ENCODE measurements at places on chromosomes 12 and 14.

DNA sequence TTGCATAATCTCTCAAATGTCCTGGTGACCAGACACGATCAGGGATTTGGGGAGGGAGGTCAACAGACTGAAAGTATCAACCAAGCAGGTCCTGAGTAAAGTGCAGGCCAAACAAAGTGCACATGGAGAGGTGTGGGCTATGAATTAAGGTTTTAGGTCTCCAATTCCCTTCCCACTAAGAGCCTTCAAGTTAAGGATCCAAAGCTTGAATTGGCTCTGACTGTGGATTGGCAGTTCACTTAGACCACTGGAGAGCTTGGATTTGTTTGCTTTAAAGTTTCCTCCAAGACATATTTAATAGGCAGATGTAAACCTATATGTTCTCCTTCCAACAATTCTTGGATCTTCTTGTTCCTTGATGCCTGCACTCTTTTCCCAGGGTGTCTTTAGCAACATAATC is 129.6 kb upstream of the IGF1 start:
- DNase-seq: no peak

GRCh38 chr12:91877456-91878235 is 268.0 kb downstream of the BTG1 start:
- no peak for DNase-seq

DNA sequence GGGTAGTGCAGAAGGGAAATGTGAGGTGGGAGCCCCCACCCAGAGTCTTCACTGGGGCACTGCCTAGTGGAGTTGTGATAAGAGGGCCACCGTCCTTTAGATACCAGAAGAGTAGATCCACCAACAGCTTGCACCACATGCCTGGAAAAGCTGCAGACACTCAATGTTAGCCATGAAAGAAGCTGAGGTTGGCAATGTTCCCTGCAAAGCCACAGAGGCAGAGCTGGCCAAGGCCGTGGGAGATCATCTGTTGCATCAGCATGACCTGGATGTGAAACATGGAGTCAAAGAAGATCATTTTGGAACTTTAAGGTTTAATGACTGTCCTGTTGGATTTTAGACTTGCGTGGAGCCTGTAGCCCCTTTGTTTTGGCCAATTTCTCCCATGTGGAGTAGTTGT is 468.4 kb upstream of the FOXG1 start:
- no peak for DNase-seq

GRCh38 chr14:33790996-33791395 is 159.9 kb downstream of the EGLN3 start:
- DNase-seq: no peak

DNA sequence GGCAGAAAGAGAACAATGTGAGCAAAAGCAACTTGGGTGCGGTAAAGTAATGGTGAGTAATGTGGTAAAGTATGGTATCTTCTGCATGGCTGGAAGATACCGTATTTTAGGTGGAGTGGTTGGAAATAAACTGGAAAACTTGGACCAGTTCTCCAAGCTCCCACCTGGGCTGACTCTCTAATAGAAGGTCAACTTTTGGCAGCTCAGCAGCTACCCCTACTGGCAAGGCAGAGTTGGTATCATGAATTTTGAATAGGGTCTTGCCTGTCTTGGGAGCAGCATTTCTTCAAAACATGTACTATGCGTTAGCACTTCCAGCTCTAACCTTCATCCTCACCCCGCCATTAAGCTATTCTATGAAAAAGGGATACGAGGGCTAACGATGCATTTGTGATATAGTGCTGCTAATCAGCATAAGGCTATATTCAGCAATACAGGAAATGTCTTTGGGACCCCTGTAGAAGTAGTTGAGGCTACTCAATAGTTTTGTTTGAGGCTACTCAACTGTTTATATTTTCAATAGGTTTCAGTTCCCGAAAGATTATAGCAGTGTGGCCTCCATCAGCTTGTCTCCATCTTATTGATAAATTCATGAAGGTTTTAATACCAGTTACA is 276.3 kb upstream of the FAR2 start:
- peak; percentile 76 for DNase-seq

DNA sequence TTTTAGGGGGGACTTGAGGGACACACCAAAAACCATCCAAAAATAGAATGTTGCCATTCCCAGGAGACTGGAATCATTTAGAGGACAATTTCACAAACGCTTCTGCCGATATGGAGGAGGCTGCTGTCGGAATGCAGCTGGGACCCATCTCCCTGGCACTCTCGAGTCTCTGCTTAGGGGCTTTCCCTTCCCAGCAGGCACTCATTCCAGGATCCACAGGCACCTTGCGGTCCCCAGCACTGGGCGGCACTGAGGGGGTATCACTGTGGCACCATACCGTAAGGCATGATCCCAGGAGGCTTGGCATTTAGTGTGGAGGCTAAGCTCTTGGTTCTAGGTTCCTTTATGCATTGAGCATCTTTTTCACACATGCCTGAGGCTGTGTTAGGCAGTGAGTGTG is 36.6 kb upstream of the LTBP2 start:
- DNase-seq: no peak

DNA sequence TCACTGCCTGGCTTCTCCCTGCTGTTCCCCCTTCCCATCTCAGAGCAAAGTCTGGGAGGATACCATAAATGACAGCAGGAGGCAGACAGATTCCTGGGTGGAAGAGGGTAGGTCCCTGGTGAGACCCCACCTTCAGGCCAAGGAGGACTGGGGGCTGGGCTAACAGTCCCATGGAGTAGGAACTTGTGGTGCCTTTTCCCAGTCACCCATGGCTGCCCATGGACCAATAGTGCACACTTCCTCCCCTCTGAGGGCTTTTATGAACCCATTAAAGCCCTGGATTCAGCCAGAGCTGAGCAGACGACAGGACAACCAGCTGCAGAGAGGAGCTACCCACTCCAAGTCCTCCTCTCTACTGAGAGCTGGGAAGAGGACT is 36.6 kb upstream of the OR5AU1 start:
- no peak for DNase-seq

- DNase-seq: no peak
These were observed 56.4 kb upstream of the GRIP1 start for GRCh38 chr12:66735275-66735674.

- no peak for DNase-seq
These were observed 11.6 kb upstream of the MGST1 start for GRCh38 chr12:16335838-16336237.

- peak; percentile 1 for DNase-seq
These were observed 63.1 kb upstream of the DACT1 start for GRCh38 chr14:58574623-58575022.

DNA sequence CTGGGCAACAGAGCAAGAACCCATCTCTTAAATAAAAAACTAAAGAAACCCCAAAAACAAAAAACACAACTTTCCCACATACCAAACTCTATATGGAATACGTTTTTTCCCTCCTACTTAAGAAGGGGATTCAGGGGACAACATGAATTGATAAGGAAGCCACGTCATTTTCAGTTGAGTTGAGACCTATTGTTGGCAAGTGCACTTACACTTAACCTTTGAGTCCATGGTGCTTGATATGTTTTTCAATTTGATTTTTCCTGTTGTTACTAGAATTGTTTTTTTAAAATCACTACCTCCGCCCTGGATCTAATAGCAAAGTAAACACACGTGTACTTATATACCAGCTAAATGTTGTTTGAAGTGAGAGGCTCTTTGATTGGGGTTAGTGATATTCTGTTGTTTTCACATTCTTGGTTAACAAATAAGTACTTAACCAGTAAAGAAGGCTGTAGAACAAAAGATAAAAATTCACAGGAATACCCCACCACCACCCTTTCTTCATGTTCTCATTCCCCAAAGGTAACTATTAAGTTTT is 2.0 kb downstream of the FAM177A1 start:
- no peak for DNase-seq

GRCh38 chr12:76927170-76927784 is 48.5 kb upstream of the CSRP2 start:
- DNase-seq: peak; percentile 72

DNA sequence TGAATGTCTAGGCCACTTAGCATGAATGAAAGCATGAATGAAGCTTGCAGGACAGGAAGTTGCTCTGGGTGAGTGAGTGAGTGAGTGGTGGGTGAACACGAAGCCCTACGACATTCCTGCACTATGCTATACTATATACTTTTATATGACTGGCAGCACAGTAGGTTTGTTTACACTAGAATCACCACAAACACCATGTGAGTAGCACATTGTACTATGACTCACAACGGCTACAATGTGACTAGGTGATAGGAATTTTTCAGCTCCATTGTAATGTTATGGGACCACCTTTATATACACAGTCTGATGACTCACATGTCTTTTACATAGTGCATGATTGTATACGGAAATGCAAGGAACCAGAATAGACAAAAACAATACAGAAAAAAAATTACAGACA is 1480.2 kb downstream of the AACS start:
- DNase-seq: no peak

GRCh38 chr12:55765736-55766290 is 22.9 kb downstream of the GDF11 start:
- no peak for DNase-seq

- no peak for DNase-seq
These were observed 39.6 kb downstream of the WIF1 start for GRCh38 chr12:65081496-65081895.

DNA sequence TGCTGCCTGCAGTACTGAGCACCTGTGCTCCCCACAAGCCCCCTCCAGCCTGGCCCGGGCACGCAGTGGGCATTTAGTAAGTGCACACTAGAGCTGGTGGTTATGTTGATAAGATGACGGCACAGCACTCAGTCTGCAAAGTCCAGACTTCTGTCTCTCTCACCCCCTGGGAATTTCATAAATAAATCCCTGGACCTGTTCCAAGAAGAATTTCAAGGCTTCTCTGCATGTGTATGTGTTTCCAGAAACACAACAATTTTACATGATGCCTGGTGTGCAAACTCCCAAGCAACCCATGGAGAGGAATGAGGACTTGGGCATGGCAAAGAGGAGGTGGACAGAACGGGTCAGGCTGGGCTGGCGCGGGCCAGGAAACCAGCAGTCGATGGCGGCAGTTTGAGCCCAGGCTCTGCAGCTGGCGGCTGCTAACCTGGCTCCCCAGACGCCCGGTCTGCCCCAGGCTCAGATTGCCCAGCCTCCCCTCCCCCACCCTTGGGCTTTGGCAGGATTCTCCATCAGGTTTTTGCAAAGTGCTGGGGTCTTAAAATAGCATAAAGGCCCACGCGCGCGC is 10.4 kb upstream of the ACVR1B start:
- DNase-seq: peak; percentile 35

- DNase-seq: no peak
These were observed 6.7 kb upstream of the SSPN start for GRCh38 chr12:26188641-26189040.

- DNase-seq: no peak
These were observed 16.3 kb downstream of the CREBL2 start for GRCh38 chr12:12628013-12628412.

GRCh38 chr12:14408208-14408607 is 42.7 kb downstream of the ATF7IP start:
- no peak for DNase-seq

GRCh38 chr12:26319511-26319910 is 124.1 kb downstream of the SSPN start:
- no peak for DNase-seq

DNA sequence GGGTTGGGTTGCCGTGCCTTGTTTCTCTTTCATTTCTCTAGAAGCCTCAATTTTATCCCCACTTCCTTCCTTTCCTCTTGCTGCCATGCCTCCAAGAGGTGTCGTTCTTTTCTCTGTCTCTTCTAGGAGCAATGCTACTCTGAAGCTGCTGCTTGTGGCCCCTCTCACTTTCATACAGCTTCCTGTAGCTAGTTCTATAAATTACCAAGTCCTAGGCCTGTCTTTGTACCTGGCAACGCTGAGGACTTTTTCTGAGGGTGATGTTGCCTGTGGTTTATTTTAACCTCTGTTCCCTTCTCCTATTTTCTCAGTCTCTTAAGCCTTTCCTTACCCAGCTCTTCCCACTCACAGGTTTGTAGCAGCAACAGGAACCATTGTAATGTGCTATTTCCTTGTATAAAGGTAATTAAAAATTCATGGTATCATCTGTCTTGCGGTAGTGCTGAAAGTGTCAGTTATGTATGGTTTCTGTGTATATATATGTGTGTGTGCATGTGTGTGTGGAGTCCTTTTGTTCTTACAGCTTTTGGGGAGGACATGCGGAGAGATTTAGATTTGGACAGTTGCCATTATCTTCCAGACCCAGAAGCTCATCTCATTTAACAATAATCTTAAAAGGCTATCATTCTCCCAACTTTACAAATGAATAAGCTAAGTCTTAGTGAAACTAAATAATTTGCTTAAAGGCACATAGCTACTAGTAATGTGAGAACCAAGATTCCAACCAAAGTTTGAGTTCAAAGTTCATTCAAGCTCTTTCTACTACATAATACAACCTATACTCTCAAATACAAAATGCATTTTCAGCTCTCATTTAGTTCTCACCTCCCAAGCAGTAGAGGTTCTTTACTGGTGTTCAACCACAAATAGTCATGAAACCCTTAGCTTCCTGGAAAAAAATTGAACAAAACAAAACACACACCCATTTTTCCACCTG is 43.8 kb downstream of the DDHD1 start:
- DNase-seq: no peak

GRCh38 chr12:84455598-84455997 is 457.0 kb downstream of the SLC6A15 start:
- DNase-seq: no peak

GRCh38 chr12:91561301-91561957 is 378.8 kb upstream of the DCN start:
- no peak for DNase-seq

DNA sequence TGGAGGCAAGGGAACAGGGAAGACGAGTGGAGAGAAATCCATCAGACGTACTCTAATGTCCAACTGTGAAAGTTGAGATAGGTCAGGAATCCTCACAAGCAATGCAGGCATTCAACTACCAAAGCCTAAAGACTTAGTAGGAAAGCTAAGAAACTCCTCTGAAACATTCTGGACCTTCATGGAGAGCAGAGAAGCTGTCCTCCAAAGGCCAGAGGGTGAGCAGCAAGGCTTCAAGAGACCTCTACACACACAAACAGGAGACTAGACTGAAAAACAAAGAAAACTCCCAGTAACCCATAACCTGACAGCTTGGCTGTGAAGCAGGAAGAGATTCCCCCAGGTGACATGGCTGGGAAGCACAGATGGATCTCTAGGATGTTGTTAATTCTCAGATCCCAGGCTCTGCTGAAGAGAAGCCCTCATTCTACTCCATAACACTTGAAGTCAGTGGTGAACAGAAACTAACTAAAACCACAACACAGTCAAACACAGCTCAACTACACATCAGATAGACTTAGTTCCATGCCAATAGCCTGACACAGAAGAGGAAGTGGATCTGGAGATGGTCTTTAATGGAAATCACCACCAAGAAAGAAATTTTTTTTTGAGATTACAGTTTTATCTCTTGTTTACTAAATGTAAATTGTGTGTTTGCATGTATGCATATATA is 23.2 kb upstream of the LYZ start:
- no peak for DNase-seq

DNA sequence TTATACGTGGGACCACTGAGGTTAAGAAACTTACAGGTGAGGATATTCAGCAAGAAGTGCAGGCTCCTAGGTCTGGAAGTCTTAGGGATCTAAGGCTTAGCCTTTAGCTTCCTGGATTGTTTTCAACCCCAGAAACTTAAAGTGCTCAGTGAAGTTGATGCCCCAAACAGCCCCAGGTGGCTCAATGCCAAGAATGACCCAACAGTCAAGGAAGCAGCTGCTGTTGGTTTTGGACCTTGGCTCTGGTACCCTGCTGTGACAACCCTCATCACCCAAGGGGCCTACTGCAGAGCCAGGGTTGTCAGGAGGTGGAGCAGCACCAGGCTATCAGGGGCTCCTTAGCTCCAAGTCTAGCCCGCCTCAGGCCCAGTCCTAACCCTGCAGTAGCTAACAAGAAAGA is 36.8 kb downstream of the VDR start:
- no peak for DNase-seq

Data from NCI-H1694 treated with DMSO at 0.1 percent for 48 hours (cell line).